ENCODE measurements at places on chromosomes 7 and 10.

DNA sequence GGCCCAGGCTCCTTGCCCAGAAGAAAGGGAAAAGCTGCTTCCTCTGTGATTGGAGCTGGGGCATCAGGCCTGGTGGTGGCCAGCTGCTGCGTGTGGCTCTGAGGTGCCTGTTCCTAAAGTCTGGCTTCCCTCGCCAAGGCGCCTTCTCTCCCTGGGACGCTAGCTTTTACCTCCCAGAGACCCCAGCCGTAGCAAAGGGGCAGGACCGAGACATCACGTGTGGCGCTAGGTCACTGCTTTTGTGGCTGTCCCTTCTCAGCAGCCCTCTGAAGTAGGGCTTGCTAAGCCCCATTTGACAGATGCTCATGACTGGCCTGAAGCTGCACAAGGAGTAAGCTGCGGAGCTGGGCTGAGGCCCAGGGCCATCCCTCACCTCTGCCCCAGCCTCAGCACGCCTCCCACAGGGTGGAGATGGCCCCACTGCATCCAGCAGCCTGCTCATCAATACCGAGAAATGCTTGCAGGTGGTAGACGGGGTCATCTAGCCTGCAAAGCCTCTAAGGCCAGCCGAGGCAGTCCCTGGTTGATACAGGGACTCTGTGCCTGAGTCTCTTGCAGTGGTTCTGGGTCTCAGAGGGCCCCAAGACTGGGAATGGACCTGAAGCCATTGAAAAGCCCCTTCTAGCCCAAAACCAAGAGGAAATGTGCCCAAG is 171.2 kb downstream of the LCOR start:
- DNase-seq, result no peak

DNA sequence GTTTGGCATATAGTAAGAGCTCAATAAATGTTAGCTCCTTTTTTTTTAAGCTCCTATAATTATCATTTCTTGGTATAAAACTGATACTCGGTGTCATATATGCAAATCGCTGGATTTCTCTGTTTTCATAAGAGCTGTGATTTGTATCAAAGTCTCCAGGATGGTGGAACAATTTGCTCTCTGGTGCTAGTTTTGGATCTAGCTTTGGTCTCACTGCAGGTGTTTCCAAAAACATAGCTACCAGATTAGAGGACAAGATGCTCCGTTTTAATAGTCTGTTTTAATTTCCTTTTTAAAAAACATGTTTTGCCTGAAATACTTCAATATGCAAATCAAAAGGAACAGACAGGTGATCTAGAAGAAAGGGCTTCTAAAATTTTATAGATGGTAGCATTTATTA is 25.3 kb downstream of the ADAM22 start:
- no peak for DNase-seq

DNA sequence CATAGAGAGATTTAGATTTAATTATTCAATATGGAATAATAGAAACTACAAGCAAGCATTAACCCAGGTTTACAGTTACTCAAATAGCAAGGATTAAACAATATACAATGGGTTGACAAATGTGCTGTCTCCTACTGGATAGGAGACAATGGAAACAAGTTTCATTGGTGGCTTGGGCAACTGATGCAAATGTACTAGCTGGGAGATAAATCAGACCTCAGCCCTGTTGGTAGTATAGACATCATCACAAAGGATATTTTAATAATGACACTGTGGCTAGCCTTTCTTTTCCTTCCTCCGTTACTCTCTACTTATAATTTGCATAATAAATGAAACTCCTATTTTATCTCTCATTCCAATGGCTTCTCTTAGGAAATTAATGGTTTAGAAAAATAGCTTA is 96.5 kb upstream of the DKK1 start:
- DNase-seq, result no peak

- DNase-seq, result peak; percentile 70
Measured at GRCh38 chr7:138891446-138891810, 89.8 kb downstream of the KIAA1549 start.

GRCh38 chr7:137080516-137081203 is 212.2 kb downstream of the CHRM2 start:
- DNase-seq, result peak; percentile 8

- no peak for DNase-seq
Measured at GRCh38 chr10:70622981-70623844, 20.7 kb upstream of the PRF1 start.

- DNase-seq, result no peak
Measured at GRCh38 chr7:111265394-111265793, 174.5 kb downstream of the LRRN3 start.

DNA sequence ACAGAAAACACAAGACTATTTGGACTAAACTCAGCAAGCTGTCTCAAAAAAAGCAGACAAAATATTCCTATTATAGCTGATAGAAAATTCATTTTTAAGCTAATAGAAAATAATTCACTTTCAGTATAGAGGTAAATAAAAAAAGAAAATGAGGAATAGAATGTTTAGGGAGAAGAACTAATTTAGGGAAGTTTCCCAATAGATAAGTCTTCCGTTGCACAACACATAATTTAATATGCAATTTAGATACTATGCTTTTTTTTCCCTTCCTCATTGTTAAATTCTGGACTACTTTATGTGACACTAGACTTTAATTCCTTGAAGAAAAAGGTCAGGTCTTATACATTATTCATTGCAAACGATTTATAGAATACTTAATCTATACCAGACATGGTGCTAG is 10.3 kb downstream of the PNPLA8 start:
- DNase-seq, result no peak

GRCh38 chr10:49834976-49835375 is 72.9 kb upstream of the OGDHL start:
- DNase-seq, result no peak

GRCh38 chr7:44988701-44989100 is 9.9 kb upstream of the MYO1G start:
- no peak for DNase-seq

DNA sequence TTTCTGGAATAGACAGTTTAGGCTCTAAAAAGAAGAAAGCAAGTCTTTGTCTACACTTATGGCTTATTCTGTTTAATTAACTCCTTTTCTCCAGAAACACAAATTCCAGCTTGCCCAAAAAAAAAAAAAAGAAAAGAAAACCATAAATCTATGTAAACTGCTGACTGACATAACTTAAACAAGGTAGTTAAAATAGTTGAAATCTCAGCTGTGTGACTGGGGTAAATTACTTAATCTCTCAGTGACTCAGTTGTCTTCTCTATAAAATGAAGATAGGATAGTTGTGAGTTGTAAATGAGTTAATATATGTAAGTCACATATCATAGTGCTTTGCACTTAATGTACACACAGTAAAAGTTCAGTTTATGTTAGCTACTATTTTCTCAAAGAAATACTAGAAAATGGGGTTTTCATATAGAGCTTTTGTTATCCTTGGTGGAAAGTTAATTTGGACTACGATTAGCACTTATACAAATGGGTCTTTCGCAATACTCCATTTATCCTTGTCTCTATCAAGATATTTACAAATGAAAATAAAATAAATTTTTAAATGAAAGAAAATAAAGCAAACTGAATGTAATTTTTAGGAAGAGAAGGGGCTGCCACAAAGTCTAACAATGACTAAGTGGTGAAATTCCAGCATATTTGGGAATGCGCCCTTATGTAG is 200.9 kb downstream of the MBL2 start:
- DNase-seq, result no peak

DNA sequence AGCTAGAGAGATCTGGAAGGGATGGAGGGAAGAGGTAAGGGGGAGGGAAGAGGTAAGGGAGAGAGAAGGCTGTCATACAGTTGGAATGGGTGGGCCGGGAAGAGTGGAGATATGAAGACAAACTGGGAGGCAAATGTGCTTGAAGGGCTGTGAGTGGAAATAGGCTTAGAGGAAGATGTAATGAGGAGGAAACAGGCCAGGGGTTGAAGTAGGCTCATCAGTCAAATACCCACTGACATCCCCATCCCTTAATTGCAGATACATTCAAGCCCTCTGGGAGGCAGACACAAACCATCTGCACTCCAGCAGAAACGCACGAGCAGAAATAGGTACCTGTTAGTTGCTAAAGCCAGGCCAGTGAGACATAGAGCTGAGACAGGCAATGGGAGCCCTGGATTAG is 2.1 kb downstream of the SYNPO2L start:
- no peak for DNase-seq

GRCh38 chr7:80661729-80662128 is 23.3 kb downstream of the CD36 start:
- peak; percentile 2 for DNase-seq

GRCh38 chr10:110851020-110851612 is 20.6 kb upstream of the PDCD4 start:
- DNase-seq, result no peak

GRCh38 chr10:97543025-97543546 is 29.5 kb upstream of the ANKRD2 start:
- DNase-seq, result no peak

- no peak for DNase-seq
Measured at GRCh38 chr7:39360038-39360437, 206.2 kb upstream of the YAE1 start.

DNA sequence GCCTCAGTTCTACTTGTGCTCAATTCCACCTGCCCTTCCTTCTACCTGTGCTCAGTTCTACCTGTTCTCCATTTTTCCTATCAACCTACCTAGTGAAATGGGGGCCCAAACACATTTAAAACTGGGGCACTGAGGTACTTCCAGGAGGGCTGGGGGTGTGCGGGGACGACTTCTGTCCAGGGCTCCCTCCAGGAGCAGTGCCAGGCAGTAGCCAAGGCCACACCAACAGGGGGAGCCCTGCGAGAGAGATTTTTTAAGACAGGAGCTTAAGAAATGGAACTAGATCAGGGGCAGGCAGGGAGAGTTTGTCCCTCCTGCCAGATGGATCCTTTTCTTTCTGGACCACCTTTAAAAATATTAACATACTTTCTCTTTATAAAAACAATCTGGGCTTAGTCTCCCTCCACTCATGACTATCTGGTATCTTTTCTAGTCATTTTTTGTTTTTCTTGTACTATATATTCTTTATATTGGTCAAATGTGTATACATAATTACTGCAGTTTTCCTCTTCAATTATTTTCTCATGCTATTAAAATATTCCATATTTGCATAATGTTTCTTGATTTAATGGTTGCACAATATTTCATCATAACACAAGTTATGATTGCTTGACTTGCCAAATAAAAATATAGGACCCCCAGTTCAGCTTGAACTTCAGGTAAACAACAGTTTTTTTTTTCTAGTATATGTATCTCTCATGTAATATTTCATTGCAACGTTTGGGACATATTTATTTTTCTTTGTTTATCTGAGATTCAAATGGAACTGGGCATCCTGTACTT is 47.3 kb upstream of the INSYN2A start:
- DNase-seq, result no peak

- no peak for DNase-seq
Measured at GRCh38 chr7:19094598-19095352, 22.7 kb downstream of the TWIST1 start.

- DNase-seq, result peak; percentile 83
Measured at GRCh38 chr7:130141161-130141883, 63.9 kb downstream of the TMEM209 start.

GRCh38 chr7:108026647-108027046 is 23.7 kb upstream of the LAMB1 start:
- no peak for DNase-seq

DNA sequence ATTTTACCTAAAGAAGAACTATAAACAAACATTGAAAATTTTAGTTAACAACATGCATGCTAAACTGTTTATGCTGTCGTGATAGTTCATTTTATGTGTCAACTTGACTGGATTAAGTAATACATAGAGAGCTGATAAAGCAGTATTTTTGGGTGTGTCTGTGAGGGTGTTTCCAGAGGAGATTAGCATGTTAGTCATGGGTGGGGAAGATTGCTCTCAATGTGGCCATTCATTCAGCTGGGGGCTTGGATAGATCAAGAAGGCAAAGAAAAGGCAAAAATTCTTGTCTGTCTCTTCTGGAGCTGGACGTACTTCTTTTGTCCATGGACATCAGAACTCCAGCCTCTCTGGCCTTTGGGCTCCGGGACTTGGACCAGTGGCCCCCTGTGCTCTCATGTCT is 172.9 kb upstream of the SEMA3E start:
- DNase-seq, result no peak

DNA sequence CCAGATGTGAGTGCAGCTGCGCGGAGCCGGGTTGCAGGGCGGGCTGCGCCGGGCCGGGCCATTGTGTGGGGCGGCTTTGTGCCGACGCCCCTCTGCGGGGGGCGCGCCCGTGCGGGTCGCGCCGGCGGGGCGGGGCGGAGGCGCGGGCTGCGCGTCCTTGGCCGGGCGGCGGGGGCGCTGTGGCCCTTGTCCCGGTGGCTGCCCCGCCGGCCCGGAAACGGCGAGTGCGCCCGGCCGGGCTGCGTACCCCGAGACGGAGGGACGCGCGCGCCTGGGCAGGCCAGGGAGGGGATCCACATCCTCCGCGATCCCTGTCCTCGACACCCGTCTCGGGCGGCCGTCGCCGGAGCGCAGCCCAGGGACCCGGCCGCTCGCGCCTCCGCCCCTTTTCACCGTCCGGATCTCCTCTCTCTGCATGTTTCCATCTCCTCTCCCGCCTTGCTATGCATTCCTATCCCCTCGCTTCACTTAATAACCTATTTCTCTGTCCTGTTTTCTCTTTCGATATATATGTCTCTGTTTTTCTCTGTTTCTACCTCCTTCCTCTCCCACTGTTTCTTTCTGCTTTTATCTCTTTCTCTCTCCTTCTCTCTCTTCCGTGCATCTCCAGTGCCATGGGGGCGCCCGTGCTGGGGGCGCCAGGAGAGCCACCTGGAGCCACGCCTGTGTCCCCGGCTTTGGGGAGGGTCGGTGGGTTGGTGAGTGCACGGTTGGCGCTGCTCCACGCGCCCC is 765 bp downstream of the PFKFB3 start:
- peak; percentile 68 for DNase-seq

GRCh38 chr7:137772748-137773147 is 74.0 kb downstream of the DGKI start:
- DNase-seq, result no peak

- DNase-seq, result no peak
Measured at GRCh38 chr10:48358162-48358561, 51.7 kb downstream of the MAPK8 start.

GRCh38 chr10:84156768-84157167 is 16.8 kb upstream of the GPR15LG start:
- DNase-seq, result no peak

DNA sequence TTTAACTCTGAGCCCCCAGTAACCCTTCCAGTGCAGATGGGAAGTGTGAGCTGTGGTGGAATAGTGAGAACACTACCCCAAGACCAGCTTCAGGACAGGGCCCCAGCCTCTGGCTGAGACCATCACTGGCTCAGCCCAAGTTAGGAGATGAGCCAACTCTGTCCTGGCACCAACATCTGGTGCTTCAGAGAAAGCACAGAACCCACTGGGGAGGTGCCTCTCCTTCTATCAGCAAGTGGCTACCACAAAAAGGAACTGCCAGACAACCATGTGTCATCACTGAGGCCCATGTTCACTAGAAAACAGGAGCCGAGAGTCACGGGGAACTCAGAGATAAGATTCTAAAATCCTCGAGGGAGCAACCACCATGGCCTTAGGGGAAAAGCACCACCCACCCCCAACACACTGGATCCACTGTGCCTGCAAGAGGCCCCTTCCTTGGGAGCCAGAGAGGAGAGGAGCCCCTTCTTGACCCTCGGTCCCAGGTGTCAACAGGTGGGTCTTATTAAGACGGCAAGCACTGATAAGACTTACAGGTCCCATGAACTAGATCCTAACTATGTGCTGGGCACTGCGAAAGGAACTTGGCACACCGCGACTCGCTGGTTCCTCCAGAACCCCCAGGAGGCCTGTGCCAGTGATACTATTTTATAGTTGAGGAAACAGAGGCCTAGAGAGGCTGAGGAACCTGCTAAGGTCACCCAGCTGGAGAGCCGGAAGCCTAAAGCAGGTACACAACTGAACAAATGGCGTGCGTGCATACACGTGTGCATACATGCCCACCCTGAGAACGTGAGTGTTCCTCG is 102.7 kb downstream of the FAM53B start:
- no peak for DNase-seq

- peak; percentile 13 for DNase-seq
Measured at GRCh38 chr10:46255801-46256747, 30.7 kb upstream of the ANTXRL start.

Measured in SK-N-DZ (cell line).